ENCODE measurements at places on chromosomes 13 and 19.

DNA sequence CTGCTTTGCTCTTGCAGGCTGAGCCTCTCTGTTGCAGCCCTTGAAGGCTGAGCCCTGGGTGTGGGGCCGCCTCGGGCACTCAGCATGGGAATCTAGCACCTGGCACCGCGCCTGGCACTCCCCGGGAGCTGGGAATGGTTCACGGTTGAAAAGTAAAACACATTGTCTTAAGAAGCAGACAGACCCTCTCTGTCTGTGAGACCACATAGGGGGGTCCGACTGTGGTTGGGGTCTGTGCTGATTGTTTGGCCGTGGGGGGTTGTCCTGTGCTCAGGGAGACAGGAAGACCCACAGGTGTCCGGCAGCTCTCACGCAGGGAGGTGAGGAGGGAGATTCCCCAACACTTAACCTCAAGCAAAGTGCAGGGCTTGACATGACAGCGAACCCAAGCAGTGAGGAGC is 64.8 kb downstream of the SOX1 start:
- DNase-seq, result no peak

DNA sequence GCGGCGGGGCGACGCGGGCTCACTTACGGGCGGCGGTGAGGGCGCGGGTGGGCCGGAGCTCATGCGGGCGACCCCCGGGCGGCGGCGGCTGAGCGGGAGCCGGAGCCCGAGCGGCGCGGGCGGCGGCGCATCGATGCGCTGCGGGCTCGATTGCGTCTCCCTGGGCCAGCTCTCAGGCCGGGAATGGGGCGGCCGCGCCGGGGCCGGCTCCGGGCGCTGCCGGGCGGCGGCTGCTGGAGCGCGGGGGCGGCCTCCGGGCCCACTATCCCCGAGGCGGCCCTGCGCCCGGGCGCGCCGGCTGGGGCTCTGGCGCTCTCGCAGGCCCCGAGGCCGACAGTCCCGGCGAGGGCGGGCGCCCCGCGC is 1.4 kb upstream of the TSHZ3 start:
- DNase-seq, result peak; percentile 54

DNA sequence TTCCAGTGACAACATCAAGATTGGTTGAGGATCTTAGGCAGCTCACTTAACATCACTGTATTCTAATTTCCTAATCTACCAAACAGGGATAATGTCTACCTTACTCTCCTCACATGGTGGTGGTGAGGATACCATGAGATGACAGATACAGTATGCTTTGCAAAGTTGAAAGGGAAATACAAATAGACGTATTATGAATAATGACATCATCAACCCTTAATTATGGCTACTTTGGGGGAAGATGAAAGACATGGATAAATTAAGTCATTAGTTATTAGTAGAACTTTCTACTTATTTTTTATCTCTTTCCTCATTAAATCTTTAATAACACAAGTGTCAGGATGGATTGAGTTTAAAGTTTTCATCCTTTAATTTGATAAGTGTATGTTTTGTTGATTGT is 532.5 kb downstream of the KLF12 start:
- DNase-seq, result no peak

DNA sequence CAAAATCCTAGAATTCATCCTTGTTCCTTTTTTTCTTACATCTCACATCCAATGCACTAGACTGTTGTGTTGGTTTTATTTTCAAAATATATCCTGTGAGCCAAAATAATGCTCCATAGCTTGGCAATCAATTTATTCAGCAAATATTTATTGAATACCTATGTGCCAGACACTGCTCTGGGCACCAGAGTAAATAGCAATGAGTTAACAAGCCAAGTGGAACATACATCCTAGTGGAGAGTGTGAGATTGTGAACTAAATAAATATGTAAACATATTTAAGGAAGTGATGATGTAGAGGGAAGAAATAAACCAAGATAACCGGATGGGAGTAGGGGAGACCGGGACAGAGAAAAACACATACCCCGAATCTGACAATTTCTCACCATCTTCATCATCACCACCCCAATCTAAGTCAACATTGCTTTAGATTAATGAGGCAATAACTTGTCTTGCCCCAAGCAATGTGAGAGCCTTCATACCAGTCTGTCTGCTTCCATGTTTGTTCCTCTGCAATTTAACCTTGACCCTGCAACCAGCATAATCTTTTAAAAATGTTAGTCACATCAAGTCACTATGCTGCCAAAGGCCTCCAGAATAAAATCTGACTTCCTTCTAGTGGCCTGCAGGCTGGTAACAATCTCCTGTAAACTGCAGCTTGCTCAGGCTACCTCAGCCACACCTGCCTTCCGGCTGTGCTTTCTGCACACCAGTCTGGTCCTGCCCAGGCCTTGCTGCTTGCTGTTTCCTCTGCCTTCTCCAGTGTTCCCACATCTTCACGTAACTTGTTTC is 199.2 kb downstream of the DLEU7 start:
- no peak for DNase-seq

GRCh38 chr19:38251564-38252051 is 4.6 kb downstream of the PPP1R14A start:
- DNase-seq, result no peak

GRCh38 chr13:109810761-109811510 is 24.6 kb upstream of the IRS2 start:
- DNase-seq, result no peak

DNA sequence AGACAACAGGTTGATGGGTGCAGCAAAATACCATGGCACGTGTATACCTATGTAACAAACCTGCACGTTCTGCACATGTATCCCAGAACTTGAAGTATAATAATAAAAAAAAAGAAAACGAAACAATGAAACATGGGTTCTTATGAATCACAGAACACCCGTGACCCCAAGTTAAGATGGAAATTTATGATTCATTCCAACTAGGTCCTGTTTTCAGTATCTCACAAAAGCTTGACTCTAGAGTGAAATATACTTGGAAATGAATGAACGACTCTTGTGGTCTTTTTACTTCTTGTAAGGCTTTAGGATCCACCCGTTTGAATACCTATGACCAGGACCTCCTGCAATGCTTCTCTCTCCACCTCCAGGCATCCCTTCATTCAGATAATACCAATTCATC is 3.5 kb upstream of the LILRB4 start:
- no peak for DNase-seq

GRCh38 chr19:9306443-9306842 is 3.2 kb downstream of the ZNF699 start:
- no peak for DNase-seq

- DNase-seq, result no peak
These were observed 86.3 kb downstream of the LRCH1 start for GRCh38 chr13:46639033-46639981.

GRCh38 chr19:5587071-5587455 is 19.3 kb upstream of the TINCR start:
- DNase-seq, result no peak

DNA sequence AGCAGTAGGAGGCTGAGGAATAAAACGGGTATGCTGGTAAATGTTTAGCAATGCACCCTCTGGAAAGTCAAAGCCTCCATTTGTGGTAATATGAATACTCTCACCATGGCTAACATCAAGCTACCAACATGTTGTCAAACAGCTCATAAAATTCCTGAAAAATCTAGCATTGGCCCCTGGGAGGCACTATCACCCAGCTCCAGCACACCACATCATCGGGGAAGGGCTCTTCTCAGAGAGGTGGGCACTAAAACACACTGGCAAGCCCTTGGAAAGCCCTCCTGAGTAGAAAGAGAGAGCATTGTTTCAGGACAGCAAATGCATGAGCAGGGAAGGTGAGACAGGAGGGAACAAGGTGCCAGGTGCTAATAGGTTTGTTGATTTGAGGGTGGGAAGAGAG is 53.9 kb upstream of the FLT1 start:
- DNase-seq, result no peak

DNA sequence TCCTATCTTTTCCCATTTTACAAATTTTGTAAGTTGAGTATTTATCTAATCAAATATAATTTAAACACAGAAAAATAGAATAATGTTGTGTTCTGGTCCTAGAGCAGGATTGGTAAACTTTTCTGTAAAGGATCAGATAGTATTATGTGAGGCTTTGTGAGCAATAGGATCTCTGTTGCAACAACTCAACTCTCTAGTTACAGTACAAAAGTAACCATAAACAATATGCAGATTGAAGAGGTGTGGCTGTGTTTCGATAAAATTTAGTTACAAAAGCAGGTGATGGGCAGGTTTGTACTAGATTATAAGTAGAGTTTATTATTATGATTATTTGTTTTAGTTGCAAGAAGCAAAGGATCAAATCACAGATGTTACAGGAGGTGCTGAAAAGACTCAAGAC is 15.2 kb upstream of the C1QTNF9B start:
- DNase-seq, result no peak

DNA sequence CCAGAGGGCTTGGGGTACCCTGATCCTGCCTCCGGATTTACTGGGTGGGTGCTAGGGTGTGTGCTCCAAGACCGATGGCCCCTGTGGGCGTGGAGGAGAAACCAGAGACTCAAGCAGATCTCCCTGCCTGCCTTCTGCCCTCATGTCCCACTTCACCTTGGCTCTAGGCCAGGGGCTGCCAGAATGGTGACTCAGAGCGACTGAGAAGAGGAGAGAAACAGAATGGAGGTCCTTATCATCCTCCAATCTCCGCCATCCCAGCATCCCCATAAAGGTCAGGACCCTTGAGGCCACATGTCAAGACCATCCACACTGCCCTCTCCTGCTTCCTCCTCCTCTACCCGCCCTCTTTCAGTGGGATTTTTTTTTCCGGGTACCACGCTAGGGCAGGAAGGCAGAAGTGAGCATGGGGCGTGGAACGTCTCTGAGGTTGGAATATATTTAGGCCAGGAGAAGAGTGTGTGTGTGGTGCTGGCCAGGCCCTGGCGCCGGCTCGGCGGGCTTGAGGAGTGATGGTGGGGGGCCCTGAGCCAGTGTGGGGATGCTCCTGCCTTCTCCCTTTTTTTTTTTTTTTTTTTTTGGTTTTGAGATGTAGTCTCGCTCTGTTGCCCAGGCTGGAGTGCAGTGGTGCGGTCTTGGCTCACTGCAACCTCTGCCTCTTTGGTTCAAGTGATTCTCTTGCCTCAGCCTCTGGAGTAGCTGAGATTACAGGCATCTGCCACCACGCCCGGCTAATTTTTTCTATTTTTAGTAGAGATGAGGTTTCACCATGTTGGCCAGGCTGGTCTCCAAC is 22.3 kb downstream of the IER2 start:
- peak; percentile 82 for DNase-seq

- DNase-seq, result no peak
These were observed 9.8 kb downstream of the AP1M1 start for GRCh38 chr19:16207490-16208025.

DNA sequence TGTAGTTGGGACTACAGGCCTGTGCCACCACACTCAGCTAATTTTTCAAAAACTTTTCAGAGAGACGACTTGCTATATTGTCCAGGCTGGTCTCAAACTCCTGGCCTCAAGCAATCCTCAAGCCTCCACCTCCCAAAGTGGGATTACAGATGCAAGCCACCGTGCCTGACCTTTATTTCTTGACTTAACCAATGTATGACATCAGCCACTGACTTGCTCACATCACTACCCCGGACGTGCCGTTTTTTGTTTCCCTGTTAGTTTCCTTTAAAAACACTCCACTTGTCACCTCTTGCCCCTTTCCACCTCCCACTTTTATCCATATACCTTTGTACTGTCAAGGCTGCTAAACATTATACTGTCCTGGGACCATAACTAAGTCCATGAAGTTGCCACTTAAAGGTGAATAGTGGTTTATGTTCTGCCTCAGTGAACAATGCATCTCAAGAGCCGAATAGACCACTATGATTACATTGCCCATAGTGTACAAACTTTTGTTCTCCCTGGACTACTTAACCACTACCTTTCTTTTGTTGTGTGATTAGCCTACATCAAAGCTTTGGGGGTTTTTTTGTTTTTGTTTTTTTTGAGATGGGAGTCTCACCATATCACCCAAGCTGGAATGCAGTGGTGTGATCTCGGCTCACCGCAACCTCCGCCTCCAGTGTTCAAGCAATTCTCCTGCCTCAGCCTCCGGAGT is 2.3 kb upstream of the EPHX3 start:
- no peak for DNase-seq

GRCh38 chr13:79851318-79851717 is 370.4 kb downstream of the NDFIP2 start:
- no peak for DNase-seq

GRCh38 chr13:44368599-44369368 is 4.8 kb upstream of the SERP2 start:
- DNase-seq, result no peak

GRCh38 chr19:34188408-34188807 is 16.1 kb downstream of the LSM14A start:
- DNase-seq, result no peak

GRCh38 chr13:53612200-53612599 is 583.6 kb downstream of the OLFM4 start:
- no peak for DNase-seq

DNA sequence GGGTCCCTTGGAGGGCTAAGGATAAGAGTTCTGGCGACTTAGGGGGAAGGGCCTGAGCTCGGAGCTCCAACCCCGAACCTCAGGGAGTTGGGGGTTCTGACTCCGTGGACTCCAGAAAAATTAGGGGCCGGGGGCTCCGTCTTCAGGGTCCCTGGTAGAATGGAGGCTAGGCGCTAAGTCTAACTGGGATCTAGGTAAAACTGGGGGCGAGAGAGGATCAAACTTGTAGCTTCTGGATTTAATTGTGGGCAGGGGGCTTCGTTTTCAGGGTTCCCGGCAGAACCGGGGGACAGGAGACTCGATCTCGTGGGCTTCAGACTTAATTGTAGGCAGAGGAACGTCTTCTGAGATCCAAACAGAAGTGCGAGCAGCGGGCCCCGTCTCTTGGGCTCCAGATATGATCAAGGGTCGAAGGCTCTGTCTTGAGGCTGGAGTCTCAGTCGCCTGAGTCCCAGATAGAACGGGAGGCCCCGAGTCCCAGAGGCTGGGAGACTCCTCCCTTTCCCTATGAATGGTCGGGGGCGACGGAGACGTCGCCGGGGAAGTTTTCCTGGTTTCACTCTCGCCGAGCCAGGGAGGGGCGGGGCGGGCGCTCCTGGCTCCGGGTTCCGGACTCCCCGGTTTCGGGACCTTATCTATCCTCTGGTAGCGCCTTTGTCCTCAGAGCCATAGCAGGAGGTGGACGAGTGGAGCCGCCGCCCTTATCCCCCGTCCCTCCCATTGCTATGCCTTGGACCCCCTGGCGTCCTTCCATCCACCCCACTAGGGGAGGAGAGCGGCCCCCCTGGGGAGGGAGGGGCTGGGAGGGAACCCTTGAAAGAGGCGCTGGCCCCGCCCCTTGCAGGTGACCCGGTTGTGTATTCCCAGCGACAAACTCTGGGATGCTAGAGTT is 1.3 kb downstream of the NECTIN2 start:
- no peak for DNase-seq

GRCh38 chr13:75660694-75661093 is 24.6 kb downstream of the LMO7 start:
- DNase-seq, result no peak

GRCh38 chr13:24630851-24631620 is 49.2 kb upstream of the ATP12A start:
- no peak for DNase-seq

GRCh38 chr13:50400035-50400726 is 384.9 kb downstream of the KCNRG start:
- DNase-seq, result no peak

DNA sequence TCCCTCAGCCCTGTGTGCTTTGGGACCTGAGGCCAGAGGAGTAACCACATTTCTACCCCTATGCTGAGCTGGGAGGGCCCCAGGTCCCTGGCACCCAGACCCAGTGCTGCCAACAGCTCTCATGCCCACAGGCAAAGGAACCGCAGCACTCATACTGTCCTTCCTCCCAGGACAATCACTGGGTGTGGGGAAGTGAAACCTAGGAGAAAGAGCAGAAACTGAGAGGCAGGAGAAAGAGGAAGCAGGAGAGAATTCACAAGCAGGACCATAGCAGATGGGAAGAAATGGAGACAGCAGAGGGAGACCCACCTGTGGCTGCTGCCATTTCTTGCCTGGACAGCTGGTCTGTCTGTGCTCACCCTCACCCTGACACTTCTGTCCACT is 18.9 kb downstream of the CCDC97 start:
- no peak for DNase-seq

Measured in stimulated activated CD4-positive, alpha-beta T cell treated with anti-CD3 and anti-CD28 coated beads, Interleukin-4, amount 100 ng/mL, for 1 hour (primary cell).